ENCODE measurements at places on chromosomes 2 and 18.

- no peak for DNase-seq
Measured at GRCh38 chr2:11708106-11708505, 38.1 kb upstream of the NTSR2 start.

GRCh38 chr2:80288576-80288975, 16.0 kb downstream of the LRRTM1 start:
- peak; percentile 49 for DNase-seq

DNA sequence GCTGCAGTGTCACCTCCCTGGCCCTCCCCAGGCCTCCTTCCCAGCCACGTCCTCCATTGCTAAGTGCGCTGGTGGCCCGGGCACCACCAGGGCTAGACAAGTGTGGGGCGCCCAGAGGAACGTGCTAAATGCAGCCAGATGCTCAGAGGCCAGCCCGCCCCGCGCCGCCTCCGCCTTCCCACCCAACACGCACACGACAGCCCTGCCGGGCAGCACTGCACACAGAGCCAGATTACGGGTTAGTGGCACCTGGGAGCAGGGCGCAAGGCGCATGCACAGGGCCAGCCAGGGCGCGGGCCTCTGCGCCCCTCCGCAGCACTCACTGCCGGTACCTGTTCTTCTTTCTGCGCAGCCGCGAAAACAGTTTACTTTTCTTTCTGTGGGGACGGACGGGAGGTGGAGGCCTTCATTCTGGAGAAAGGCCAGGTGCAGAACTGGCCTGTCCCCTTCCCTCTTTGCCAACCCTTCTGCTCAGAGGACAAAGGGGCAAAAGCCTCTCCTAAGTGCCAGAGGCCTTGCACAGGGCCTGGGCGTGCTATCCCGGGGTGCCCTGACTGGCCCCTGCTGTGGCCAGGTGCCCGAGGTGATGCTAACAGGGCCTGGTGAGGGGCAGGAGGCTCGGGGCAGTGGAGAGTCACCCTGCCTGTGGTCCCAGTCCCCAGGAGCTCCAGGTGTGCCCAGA, 46.5 kb downstream of the BIN1 start:
- DNase-seq = no peak

DNA sequence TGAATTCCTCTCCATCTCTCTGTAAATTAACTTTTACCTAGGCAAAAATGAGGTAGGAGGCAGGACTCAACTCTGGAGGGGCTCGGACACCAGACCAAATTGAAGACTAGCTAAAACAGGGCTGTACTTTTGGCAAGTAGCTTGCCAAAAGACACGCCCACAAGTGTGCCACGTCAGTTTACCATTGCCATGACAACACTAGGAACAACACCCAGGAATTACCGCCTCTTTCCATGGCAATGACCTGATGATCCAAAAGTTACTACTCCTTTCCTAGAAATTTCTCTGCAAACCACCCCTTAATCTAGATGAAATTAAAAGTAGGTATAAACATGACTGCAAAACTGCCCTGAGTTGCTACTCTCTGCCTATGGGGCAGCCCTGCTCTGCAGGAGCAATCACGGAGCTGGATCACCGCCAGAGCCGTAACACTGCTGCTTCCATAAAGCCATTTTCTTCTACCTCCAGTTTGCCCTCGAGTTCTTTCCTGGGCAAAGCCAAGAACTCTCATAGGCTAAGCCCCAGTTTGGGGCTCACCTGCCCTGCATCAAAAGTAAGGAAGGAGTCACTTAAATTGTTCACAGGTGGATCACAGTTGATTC, 66.0 kb upstream of the FAM136A start:
- peak; percentile 3 for DNase-seq

- DNase-seq = peak; percentile 34
Measured at GRCh38 chr2:18788592-18788991, 199.2 kb upstream of the NT5C1B start.

DNA sequence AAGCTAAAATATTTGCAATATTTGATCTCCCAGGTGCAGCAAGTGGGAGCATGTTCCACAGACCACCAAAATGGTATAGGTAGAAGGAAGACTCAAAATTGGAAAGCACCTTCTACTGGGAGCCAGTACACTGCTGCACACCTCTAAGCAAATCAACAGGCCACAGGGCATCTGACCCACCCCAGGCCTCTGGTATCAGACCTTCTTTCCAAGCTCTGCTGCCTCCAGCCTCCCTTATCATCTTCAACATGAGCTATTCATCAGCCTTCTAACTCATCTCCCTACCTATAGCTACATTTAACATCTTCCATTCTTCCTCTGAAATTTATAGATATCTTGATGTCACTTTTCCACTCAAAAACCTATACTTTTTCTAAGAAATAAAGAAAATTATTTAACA, 294.8 kb downstream of the ZEB2 start:
- no peak for DNase-seq

DNA sequence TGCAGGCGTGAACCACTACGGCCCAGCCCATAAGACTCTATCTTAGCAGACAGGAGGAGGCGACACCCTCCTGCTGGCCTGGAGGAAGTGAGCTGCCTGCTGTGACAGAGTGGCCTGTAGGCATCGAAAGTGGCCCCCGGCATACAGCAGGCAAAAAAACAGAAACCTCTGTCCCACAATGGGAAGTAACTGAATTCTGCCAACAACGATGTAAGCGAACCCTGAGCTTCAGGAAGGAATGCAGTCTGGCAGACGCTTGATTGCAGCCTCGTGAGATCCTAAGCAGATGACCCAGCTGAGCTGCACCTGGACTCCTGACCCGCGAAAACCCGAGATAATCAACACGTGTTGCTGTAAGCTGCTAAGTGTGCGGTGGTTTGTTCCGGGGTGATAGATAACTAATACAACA, 13.6 kb downstream of the MRO start:
- DNase-seq = no peak

DNA sequence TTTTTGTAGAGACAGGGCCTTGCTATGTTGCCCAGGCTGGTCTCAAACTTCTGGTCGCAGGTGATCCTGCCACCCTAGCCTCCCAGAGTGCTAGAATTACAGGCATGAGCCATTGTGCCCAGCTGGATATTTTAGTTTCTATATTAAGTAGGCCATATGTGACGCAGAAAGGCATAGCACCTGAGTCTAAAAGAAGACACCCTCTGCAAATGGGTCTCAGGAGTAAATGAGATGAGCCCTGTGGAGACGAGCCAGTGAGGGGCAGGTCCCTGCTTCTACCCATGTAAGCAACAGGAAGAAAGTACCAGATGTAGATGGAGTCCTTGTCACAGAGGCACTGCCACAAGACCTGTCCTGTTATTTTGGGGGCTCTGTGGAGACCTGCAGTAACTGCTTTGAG, 322.4 kb downstream of the PTPRM start:
- DNase-seq = no peak

DNA sequence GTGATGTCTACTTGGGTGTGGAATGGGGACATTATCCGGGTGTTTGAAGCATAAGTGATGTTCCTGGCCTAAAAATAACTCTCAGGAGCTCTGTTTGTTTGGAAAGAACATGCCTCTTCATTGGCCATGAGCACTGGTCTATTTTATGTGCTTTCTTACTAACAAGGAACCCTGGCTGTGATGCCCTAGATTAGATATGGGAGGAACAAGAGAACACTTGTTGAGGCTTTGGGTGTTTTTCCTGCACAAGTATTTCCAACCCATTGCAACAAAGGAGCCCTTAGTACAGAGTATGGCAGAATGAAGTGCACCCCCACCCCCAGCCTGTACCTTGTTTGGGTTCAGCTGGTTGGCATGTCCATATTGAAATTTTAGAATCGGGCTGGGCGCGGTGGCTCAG, 95.9 kb downstream of the SLC4A3 start:
- no peak for DNase-seq

- DNase-seq = no peak
Measured at GRCh38 chr2:67255933-67256615, 141.1 kb upstream of the ETAA1 start.

DNA sequence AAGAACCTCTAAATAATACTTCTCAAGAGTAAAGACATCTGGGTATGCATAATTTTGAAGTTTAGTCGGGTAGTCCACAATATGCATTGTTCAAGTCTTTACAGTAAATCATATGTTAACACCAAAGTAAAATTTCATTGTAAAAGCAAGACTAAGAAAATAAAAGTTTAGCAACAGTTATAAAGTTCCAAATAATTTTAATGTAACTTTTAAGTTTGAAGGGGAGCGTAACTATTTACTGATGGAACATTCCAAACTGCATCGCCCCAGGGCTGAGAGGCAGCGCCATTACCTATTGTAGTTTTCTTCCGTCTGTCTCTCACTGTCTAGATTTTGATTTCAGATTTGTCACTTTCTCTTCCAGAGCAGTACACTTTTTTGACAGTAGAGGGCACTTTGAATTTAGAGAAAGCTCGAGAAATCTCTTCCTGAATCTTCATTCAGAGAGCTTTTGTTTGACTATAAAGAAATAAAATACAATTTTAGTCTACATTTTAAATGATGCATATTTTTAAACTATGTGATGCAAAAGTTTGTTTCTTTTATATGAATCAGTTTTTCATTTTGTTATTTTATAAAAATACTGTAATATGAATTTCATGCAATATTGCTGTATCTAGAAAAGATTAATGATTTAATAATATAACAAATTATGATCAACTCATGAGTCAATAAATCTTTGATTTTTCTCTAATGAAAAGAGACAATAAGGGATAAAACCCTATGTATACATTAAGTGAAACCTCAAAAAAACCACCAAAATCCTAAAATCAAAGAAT, 389.8 kb downstream of the FIGN start:
- peak; percentile 45 for DNase-seq

DNA sequence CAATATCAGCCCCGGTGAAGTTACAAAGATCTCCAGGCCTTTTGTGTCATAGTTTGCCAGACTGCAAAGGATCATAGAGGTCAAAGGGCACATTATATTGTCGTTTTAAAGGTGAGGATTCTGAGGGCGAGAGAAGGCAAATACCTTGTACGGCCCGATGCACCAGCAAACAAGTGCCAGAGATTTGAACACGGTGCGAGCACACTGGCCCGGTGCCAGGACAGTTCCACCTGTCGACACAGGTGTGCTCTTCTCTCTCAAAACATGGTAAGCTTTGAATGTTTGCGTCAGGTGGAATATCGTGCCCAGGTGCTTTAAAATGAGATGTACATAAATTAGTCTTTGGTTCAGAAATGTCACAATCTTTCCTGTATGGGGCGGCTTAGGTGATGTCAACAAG, 776.1 kb upstream of the ID2 start:
- no peak for DNase-seq

DNA sequence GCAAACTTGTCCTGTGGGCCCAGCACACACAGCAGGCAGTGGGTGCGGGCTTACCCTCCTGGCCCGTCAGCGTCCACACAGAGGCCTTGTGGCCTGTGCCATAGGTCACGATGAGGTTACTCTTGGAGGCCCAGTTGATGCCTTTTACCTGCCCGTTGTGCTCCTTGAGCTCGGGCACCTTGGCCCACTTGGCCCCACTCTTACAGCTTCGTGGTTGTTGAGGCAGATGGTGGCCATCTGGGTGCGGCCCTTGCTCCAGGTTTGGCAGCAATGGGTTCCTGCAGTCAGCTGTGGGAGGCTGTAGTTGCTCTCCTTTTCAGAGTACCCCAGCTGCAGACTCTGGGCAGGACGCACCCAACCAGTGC, 45.5 kb upstream of the PTH2R start:
- DNase-seq = no peak

- DNase-seq = no peak
Measured at GRCh38 chr2:105373344-105373781, 25.5 kb downstream of the FHL2 start.

DNA sequence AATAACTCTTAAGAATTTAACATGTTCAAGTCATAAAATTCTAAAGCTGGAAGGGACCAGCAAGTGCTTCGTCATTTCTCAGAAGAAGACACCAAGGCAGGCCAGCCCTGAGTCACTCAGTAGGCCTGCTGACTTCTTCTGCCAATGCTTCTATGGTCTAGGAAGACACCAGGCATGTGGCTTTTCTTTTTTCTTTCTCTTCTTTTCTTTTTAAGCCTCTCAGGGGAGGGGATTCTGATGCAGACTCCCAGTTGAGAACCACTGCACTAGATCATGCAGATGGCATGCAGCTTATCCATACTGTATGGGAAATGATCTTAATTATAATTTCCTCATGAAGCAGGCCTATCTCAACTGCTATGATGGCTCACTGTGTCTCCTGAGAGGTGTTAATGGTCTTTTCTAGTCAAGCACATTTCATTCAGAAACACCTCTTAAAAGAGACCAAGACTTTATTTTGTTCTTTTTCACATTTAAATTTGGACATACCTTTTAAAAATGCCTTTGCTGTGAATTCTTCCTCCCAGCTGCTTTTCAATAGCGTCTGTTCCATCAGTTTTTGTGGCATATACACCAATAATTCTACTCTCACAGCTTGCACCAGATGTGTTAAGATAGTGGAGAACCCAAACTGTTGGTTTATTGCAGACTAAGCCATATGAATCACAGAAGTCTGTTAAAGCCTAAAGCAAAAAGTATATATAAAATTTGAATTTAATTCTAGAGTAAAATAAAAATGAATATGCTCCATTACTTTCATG, 11.3 kb downstream of the KCTD18 start:
- no peak for DNase-seq

DNA sequence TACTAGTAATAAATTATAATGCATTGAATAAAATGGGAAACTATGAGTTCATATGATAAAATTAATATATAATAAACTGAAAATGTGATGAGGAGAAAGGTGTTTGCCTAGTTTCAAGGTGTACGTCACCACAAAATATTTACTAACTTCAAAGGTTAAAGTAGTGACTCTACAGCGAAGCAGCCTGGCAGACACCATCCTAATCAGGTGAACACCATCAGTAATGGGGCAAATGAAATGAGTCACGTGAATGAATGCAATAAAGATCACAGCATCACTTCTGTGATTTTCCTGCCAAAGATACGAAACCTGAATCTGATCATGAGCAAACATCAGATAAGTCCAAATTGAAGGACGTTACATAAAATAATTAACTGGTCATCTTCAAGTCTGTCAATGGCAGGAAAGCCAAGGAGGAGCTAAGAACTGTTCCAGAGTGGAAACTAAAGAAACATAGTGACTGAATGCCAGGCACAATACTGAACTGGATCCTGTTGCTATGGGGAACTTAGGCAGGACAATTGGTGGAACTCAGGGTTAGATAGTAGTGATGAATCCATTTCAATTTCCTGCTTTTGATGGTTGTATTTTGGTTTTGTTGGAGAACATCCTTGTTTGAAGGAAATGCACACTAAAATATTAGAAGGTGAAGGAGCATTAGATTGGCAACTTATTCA, 12.1 kb upstream of the NOSTRIN start:
- no peak for DNase-seq

- no peak for DNase-seq
Measured at GRCh38 chr2:191311627-191312026, 66.4 kb downstream of the MYO1B start.

DNA sequence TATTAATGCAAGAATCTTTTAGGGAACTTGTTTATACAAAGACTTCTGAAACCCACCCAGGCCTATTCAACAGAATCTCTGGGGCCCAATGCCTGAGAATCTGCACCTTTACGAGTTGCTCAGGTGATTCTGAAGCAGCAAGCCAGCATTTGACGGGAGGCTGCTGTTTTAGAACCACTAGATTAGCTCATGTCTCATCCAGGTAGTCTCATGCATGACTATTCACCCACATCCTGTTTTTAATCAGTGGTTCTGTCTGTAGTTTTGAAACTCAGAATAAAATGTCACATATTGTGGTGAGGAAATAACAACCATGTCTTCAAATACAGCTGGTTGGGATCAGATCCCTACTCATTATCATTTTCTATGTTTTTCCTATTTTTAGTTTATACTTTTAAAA, 39.5 kb downstream of the CYTIP start:
- no peak for DNase-seq

GRCh38 chr2:191109888-191110287, 40.9 kb downstream of the STAT4 start:
- DNase-seq = no peak

Measured in hindlimb muscle (tissue), 1 donor.